Left kidney (tissue), 8 donors: ENCODE measurements at places on chromosomes 16 and 17. TPM values are rescaled to one million over a fixed set of nuclear protein-coding genes. Genes with fewer than 3 reads are reported as not detected.

DNA sequence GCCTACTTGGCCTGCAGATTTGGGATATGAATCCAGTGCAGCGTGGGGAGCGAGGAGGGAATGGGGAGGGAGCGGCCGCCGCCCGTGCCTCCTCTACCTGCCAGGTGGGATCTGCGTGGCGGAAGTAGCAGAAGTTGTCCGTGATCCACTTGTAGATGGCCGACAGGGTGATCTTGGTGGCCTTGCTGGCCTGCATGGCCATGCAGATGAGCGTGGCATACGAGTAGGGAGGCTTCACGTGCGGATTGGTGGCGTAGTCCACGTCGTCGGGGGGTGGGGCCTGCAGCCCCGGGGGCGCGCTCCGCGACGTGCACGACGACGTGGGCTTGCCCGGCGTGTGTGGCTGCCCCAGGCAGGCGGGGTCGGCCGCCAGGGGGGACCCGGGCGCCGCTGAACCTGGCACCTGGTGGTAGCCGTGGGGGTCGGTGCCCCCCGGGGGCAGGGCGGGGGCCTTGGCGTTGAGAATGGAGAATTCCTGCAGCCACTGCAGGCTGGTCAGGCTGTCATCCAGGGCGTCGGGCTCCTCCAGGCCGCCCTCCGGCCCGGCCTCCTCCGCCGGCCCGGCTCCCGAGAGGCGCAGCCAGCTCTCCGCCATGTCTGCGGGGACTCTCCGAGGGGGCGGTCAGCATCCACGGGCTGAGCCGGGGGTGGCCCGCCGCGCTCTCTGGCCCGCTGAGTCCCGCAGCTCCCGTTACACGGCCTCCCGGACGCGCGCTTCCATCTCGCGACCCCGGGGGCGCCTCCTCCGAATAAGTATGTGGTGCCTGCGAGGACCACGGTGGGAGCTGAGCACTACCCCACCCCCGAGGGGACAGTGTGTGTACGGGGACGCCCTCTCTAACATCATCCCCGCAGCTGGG, 1.0 kb downstream of the FOXJ1 start:
- DNase-seq: no peak

DNAI2 gene
- polyA plus RNA-seq: 0.12 TPM

GRCh38 chr16:65733721-65734120, 611.9 kb upstream of the CDH11 start:
- DNase-seq: no peak

DNA sequence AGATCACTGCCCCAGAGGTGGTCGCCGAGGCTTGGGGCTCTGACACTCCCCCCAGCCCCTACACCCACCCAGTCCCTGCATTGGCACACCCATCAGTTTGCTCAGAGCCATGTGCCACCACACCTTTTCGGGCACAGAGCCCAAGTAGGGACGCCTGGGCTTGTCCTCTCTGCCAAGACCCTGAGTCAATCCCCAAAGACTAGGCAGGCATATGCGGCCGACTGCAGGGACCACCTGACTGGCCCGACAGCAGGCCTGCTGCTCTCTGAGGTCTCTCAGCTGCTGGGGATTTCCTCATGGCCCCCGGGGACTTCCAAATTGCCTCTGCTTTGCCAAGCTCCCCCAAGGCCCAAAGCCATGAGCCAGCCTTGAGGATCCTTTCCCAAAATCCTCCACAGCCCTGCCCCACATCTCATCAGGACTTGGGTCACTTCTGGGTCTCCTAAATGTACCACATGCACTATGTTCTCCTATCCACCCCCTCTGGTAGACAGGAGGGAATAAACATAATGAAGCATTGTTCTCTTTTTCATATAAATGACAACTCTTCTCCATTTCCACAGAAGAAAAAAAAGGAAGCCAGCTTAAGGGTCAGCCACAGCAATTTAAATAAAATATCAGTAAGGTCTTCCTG, 30.6 kb downstream of the MYO18A start:
- no peak for DNase-seq

TP53TG3 gene
- not detected for polyA plus RNA-seq

GRCh38 chr17:75392559-75392958, 12.9 kb downstream of the GRB2 start:
- DNase-seq: no peak
